ENCODE measurements at places on chromosomes 3 and 15.
A peak's percentile ranks its signal among the peaks of the same experiment; 100 is the strongest.

DNA sequence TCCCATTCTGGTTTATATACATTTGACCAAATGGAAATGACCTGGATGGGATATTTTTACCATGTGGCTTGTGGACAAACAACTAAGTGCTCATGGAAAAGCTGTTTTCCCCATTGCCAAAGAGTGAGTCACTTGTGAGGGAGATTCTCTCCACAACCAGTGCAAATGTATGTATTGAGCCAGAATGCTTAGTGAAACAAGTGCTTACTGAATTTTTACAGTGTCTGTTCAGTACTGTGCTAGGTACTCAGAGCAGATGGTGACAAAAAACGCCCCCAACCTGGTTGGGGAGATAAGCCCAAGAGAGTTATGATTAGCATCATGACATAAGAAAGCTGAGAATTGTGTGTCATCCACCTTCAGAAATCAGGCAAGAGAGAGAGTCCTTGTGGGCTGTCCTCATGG, 2.3 kb downstream of the CHP1 start:
- peak; percentile 81 for DNase-seq

GRCh38 chr3:27630885-27631284, 91.2 kb downstream of the EOMES start:
- DNase-seq, result peak; percentile 36

DNA sequence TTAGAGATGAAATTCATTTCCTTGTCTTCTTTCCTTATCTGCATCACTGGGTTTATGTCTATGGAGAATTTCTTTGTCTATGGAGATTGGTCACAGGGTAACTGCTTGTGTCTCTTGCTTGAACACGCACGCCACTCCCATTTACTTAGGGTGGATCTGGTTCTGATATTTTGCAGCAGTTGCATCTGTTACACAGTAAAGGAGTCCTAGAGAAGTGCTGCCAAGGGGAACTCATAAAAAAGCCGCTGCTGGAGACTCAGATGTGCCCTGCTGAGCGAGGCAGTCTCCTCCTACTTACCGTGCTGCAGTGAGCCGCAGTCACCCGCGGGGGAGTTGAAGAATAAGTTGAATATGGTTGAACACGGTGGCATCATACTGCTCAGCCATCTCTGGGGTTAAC, 105.2 kb upstream of the KLHL25 start:
- DNase-seq, result no peak

DNA sequence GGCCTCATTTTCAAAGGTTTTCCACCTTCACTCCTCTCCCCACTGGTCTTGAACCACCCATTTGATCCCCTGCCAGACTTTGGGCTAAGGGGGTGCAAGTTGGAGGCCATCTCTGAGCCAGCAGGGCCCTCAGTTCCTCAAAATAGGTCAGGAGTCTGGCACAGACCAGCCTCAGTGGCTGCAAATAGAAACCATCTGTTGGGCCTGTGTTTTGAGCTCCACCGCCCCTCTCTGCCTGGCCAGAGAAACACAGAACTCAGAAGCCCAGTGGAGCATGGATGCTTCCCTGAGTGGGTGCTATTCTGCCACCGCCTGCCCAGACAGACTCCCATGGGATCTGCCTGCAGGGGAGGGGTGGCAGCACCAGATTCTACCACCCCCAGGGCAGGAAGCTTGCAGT, 56.3 kb downstream of the CORO2B start:
- DNase-seq, result no peak

DNA sequence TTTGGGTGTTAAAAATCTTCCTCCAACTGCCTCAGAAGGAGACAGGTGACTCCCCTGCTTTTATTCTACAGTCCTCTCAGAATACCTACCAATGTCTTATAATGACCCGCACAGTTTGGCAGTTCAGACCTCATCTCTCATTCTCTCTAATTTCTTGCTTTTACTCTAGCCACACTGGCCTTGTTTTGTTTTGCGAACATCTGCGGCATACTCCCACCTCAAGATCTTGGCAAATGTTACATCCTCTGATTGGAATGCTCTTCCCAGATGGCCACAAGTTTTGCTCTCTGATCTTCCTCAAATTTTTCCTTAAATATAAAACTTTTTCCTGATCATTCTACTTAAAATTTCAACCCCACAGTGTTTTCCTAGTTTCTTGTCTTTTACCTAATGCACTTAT, 94.1 kb downstream of the PLSCR2 start:
- no peak for DNase-seq

- DNase-seq, result peak; percentile 6
These were observed 172.7 kb downstream of the WDR72 start for GRCh38 chr15:53586799-53587198.

GRCh38 chr3:88807491-88808105, 299.8 kb upstream of the EPHA3 start:
- DNase-seq, result peak; percentile 83

GRCh38 chr3:108153451-108153981, 62.7 kb upstream of the CD47 start:
- DNase-seq, result peak; percentile 90

- DNase-seq, result no peak
These were observed 252.0 kb downstream of the CACNA2D3 start for GRCh38 chr3:54374214-54374852.

- DNase-seq, result no peak
These were observed 155.1 kb upstream of the FRMD4B start for GRCh38 chr3:69540706-69541581.

DNA sequence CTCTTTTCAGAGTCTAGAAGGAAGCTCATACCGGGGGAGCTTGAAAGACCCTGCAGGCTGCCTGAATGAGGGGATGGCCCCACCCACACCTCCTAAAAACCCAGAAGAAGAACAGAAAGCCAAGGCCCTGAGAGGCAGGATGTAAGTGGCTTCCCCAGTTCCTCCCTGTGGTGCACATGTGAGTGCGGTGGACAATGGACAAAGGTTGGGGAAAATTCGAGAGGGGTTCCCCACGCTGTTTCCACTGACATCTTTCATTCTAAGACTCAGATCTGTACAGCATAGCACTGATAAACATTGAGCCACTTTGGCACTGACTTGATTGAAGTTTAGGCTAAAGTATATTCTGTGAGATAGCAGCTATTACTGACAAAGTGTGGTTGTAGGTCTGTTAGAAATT, 79.5 kb upstream of the UMPS start:
- no peak for DNase-seq

DNA sequence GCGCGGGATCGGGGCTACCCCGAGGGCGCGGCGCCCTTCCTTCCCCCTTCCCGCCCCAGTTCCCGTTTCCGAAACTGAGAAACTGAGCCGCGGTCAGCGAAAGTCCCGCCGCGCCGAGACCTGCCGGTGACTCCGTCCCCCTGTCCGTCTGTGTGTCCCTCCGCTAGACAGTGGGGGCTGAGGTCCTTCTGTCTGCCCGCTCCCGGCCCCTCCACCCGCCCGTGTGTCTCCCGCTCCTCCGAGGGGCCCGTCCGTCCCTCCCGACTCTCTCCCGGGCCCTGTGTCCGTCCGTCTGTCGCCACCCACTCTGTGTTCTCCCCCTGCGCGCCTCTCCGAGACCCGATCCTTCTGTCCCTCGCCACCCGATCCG, 426 bp downstream of the PRKCD start:
- DNase-seq, result no peak

- peak; percentile 9 for DNase-seq
These were observed 30.9 kb upstream of the ATP1B3 start for GRCh38 chr3:141845407-141846049.
